ENCODE measurements at places on chromosomes 13 and 19. TPM values are rescaled to one million over a fixed set of nuclear protein-coding genes. Genes with fewer than 3 reads are reported as not detected.

Gene ZNF93
- total RNA-seq = 8.1 TPM

Gene OR7A5
- not detected for total RNA-seq

Gene PALM3
- 0.28 TPM for total RNA-seq

Gene TMEM91
- total RNA-seq = 4.2 TPM

Gene SIGLEC7
- not detected for total RNA-seq

Gene ZNF600
- total RNA-seq = 3.4 TPM

Gene RFPL4A
- total RNA-seq = not detected

Gene CATSPERD
- total RNA-seq = not detected

Gene ZNF763
- 1.2 TPM for total RNA-seq

Gene CPT1C
- total RNA-seq = 13.0 TPM

Gene DIAPH3
- total RNA-seq = 25.9 TPM

Gene ZNF221
- 5.9 TPM for total RNA-seq

Gene FAM174C
- 22.8 TPM for total RNA-seq

Gene MEIOSIN
- total RNA-seq = not detected

Gene CLIP3
- 2.5 TPM for total RNA-seq

Gene NCCRP1
- not detected for total RNA-seq

Gene SHD
- not detected for total RNA-seq

Gene NLRP5
- total RNA-seq = not detected

Gene HIF3A
- under 0.01 TPM for total RNA-seq

Gene C1QTNF9
- total RNA-seq = not detected

Gene NFKBIB
- 15.7 TPM for total RNA-seq

Gene C19orf67
- not detected for total RNA-seq

Gene AMH
- total RNA-seq = 0.19 TPM

Gene ZNF563
- total RNA-seq = 4.2 TPM

Gene PINLYP
- total RNA-seq = 2.5 TPM

Gene ACTMAP
- 0.96 TPM for total RNA-seq

Gene IGFL1
- total RNA-seq = not detected

Gene APLP1
- total RNA-seq = 12.7 TPM

Gene ZNF649
- total RNA-seq = 6.5 TPM

Gene HS6ST3
- total RNA-seq = 0.28 TPM

Gene SLC25A41
- total RNA-seq = not detected

Gene ITGBL1
- 105 TPM for total RNA-seq

Gene PRODH2
- not detected for total RNA-seq

Gene F10
- total RNA-seq = 4.2 TPM

Gene ZNF534
- total RNA-seq = under 0.01 TPM

Gene RPS28
- total RNA-seq = 276 TPM

Gene C13orf42
- total RNA-seq = not detected

Gene PDCD2L
- 11.0 TPM for total RNA-seq

Gene MBD3L3
- not detected for total RNA-seq

Gene GEMIN7
- total RNA-seq = 28.0 TPM

Gene HSPH1
- 41.2 TPM for total RNA-seq

Gene FEM1A
- 9.9 TPM for total RNA-seq

Gene SIGLEC11
- total RNA-seq = not detected

Gene BRSK1
- 6.7 TPM for total RNA-seq

Gene CKM
- total RNA-seq = not detected

Gene SLC25A23
- 34.4 TPM for total RNA-seq

Gene PGLYRP2
- total RNA-seq = not detected

Gene ZIM2
- total RNA-seq = under 0.01 TPM

Gene KLK15
- total RNA-seq = not detected

Gene FUT3
- not detected for total RNA-seq

Gene ATP13A1
- 84.2 TPM for total RNA-seq

Gene IRS2
- 3.1 TPM for total RNA-seq

Gene ACP7
- total RNA-seq = 1.7 TPM
